GM13976 (cell line): ENCODE measurements at places on chromosomes 11 and 22.

GRCh38 chr11:73227571-73228211 is 9.6 kb downstream of the P2RY2 start:
- DNase-seq = no peak

GRCh38 chr11:108813086-108813485 is 148.2 kb downstream of the DDX10 start:
- no peak for DNase-seq

DNA sequence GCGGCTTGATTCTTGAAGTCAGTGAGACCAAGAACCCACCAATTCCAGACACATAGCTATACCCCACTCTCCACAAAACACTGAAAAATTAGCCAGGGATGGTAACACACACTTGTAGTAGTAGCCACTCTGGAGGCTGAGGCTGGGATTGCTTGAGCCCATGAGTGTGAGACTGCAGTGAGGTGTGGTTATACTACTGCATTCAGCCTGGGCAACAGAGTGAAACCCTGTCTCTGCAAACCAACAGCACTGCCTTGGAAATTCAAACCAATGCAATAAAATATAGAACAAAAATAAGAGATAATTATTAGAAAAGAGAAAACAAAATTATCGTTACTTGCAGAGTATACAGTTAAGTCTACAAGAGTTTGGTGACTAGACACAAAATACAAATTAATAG is 20.2 kb upstream of the PRDM10 start:
- DNase-seq = no peak

- no peak for DNase-seq
These were observed at the start of gene TEX54 for GRCh38 chr11:62832336-62833234. Gene TEX54 (minus strand): TSS chr11:62832841.

DNA sequence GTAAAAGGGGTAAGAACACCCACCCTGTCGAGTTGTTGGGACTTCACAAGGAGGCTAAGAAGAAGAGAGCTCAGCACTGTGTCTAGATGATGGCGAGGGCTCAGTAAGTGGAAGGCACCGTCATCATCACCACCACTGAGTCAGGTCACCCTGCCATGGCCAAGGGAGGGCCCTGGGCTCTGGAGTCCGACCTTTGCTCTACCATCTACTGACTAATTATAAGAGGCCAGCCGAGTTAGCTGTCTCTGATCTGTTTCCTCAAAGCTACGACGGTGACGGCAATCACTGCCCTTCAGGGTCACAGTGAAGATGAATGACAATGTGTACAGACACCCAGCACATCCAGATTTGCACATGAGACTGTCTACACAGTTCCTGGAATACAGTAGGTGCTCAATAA is 29.3 kb downstream of the KIAA0930 start:
- no peak for DNase-seq

- no peak for DNase-seq
These were observed 53.1 kb downstream of the ZBTB44 start for GRCh38 chr11:130261571-130261970.

GRCh38 chr11:11989774-11990744 is 18.4 kb downstream of the DKK3 start:
- no peak for DNase-seq

- no peak for DNase-seq
These were observed 45.0 kb upstream of the BIRC3 start for GRCh38 chr11:102272047-102272824.

- no peak for DNase-seq
These were observed 1.3 kb downstream of the SRRD start for GRCh38 chr22:26485013-26485412.

DNA sequence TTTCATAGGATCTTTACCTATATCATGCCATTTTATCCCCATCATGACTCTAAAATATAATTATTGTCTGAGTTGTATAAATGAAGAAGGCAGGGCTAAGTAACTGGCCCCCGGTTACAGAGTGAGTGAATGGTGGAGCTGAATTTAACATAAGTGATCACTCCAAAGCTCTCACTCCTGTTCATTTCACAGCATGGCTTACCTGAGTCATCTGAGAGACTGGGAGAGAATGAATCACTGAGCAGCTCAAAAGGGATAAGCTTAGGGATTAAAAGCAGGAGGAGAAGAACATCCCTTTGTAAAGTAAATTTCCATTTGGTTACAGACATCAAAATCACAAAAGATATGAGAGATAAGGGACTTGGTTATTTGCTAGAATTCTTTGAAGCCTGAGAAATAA is 294.0 kb upstream of the CTSC start:
- no peak for DNase-seq

GRCh38 chr11:94325681-94326080 is 21.3 kb downstream of the IZUMO1R start:
- DNase-seq = peak; percentile 69

- no peak for DNase-seq
These were observed 46.7 kb upstream of the SCUBE2 start for GRCh38 chr11:9138133-9138453.

DNA sequence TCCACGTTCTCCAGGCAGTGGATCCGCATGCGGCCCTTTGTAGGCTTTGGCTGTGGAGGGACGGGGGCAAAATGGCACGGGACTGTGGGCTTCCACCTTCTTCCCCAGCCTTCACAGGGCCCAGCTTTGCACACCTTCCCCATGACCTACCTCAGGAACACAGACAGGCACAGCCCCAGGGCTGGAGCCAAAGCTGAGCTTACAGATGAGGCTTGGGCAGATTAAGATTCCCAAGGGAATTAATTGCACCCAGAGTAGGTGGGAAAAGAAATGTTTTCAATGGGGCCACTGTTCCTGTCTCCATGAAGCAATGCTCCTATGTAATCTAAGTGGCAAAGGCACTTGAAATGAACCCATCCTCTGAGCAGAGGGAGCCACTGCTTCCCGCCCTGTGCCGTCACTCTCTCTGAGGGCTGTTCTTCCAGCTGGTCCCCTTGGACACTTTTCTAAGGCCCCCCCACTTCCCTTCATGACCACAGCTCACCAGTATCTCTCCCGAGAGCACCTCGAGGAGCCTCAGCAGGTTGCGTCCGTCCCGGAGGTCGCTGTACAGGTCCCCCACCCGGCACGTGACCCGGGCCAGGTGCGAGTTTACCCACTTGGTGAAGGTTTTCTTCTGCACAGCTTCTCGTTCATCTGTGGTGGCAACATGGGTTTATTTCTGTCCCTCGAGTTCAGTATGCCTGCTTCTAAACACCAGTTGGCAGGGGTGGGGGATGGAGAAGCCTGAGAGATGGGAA is 13.5 kb downstream of the SPTBN2 start:
- DNase-seq = no peak

GRCh38 chr22:49100773-49101172 is 726.9 kb downstream of the BRD1 start:
- DNase-seq = no peak

GRCh38 chr11:33940538-33940815 is 48.6 kb upstream of the LMO2 start:
- no peak for DNase-seq
